ENCODE measurements at places on chromosomes 13 and 19.

- DNase-seq: no peak
Observed at GRCh38 chr19:49920624-49921363, 8.2 kb upstream of the ATF5 start.

DNA sequence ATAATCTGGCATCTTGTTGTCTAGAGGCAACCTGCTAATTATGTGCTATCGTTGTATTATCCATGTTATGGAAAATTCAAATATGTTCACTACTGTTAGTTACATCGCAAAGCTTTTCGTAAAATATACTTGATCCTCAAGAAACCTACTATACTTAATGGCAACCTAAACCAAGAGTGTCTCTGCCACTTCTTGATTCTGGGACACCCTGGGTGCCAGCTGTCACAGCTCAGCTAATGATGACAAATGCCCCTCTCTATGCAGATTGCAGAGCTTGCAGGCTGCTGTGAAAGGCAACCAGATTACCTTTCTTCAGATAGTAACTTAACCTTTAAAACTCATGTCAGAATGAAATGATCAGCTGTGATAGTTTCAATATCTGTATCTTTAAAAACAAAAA is 8.9 kb upstream of the MAB21L1 start:
- DNase-seq: no peak

DNA sequence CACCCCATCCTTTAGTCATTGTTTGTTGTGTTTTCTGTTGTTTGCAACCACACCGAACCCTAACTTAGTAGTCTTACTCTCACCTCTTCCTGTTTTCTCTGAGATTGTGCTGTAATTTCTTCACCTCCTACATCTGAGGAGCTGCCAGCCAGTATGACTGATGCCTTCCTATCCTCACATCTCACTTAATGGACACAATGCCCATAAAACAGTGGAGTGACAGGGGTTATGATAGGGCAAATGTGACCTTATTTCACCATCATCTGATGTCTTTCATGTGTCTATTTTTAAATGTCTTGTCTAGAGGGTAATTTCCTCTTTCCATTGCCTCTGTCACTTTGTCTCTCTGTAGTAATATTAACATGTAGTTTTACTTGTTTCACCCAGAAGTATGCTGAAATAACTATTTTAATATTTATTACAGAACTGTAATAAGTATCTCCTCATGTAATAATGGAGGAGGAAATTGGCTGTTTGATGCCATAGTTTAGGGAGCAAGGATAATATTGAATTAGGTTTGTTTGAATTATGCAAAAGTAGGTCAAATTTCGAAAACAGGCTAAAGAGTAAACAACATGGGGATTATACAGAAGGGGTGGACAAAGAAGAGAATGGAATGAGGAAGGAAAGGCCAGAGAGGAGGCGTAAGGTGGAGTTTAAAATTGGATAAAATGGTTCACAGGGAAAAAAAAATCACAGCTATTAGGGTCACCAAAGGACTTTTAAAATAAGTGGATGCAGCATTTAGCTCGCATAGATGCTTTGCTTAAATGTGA is 103.5 kb upstream of the SPRY2 start:
- no peak for DNase-seq

- DNase-seq: no peak
Observed at GRCh38 chr19:24033963-24034342, 53.0 kb upstream of the ZNF254 start.

DNA sequence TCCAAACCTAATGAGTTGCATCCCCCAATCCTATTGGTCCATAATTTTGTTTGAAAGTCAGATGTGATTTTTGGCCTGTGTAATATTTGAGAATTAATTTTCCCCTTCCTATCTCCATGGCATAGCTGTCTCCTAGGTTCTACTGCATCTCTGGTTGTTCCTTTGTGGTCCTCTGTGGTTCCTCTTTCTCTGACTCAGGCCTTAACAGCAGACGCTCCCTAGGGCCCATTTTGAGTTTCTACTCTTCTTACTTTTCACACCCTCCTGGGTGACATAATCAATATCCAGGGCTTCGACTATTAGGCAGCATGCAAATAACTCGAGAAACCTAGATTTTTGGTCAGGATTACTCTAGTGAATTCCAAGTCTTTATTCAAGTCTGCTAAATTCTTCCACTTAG is 160.7 kb downstream of the RFC3 start:
- no peak for DNase-seq

- no peak for DNase-seq
Observed at GRCh38 chr19:13024951-13025697, 29.8 kb downstream of the NFIX start.

GRCh38 chr19:4911314-4911713 is 2.0 kb downstream of the UHRF1 start:
- DNase-seq: no peak

DNA sequence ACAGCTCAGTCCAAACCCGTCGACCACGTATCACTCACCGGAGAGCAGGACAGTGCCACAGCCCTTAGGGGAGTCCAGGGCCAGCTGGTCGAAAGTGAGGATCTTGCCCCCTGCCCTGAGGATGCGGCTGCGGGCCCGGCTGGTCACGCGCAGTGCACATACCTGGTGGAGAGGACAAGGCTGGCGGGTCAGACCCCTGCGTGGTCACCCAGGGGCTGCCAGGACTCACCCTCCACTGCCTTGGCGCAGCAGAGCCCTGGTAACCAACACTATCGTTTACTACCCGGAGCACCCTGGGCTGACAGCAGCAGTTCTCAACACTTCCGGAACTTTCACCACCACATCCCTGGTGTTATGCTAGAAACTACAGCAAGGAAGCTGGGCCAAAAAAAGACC is 1.2 kb upstream of the FAM83E start:
- DNase-seq: no peak

DNA sequence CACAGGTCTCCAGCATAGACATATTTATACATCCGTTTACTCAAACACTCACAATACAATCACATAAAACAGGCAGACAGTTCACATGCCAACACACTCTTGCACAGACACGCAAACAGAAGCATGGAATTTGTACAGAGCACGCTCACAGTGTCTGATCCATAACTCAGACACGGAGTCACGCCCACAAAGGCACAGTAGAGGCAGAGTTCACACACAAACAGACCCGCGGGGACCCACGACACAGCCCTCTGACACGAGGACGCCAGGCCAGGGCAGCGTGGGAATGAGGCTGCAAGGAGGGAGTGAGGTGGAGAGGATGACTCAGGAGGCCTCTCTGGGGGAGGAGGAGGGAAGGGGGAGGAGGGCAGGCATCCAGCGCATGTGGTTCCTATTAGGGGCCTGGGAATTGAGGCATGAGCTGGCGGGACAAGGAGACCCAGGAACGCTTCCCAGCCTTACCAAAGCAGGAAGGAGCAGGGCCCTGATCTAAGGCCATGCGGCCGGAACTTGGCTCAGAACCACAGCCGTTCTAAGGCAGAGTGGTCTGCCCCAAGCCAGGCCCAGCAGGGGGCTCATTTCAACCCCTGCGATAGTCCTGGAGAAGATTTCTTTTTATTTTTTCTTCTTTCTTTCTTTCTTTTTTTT is 9.1 kb upstream of the OLFM2 start:
- no peak for DNase-seq

GRCh38 chr19:47302249-47302648 is 7.4 kb upstream of the C5AR1 start:
- no peak for DNase-seq

DNA sequence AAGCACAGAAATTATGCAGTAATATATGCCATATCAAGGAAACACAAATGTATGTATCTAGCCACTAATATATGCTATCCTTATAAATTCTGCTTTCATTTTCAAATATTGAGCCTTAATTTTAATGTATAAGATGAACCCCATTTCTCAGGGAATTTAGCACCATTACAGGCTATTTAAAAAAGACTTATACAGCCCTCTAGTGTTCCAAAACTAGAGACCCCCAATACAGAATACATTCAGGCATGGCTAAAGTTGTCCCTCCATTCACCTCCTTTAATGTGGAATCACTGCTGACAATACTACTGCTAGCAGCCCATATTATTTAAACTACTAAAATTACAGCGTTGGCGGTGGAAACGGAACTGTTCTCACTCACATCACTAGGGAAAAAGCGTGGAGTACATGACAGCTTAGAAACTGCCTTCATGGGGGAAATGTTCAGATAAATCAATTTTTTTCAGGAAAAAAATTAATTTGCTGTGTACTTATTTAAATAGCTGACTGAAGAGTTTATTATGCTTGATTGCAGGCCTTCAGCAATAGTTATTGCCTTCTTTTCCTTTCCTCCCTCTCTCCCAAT is 541.0 kb downstream of the PCDH9 start:
- no peak for DNase-seq

GRCh38 chr19:32318884-32319520 is 26.4 kb upstream of the ZNF507 start:
- DNase-seq: no peak

DNA sequence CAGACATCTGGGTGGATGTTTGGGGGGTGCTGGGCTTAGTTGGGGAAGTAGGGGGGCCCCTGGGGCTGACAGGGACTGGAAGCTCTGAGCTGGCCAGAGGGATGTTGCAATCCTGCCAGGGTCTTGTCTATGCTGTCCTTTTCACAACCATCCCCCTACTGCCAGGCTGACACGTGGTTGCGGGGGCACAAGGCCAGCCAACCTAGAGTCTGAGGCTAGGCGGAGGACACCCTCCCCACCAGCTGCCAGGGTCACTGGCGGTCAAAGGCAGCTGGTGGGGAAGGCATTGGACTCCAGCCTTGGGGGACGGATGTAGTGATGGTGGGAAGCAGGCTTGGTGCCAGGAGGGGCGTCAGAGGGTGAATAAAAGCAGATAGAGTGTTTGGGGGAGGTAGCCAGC is 1.6 kb upstream of the APOC1 start:
- DNase-seq: no peak

DNA sequence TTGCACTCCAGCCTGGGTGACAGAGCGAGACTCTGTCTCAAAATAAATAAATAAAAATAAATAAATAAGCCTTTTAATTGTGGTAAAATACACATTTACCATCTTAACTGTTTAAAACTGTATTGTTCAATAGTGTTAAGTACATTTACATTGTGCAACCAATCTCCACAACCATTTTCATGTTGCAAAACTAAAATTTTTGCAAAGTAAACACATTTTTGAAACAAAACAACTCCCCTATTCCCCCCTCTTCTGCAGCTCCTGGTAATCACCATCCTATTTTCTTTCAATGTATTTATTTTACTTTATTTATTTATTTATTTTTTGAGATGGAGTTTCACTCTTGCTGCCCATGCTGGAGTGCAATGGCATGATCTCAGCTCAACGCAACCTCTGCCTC is 5.8 kb upstream of the B9D2 start:
- no peak for DNase-seq

DNA sequence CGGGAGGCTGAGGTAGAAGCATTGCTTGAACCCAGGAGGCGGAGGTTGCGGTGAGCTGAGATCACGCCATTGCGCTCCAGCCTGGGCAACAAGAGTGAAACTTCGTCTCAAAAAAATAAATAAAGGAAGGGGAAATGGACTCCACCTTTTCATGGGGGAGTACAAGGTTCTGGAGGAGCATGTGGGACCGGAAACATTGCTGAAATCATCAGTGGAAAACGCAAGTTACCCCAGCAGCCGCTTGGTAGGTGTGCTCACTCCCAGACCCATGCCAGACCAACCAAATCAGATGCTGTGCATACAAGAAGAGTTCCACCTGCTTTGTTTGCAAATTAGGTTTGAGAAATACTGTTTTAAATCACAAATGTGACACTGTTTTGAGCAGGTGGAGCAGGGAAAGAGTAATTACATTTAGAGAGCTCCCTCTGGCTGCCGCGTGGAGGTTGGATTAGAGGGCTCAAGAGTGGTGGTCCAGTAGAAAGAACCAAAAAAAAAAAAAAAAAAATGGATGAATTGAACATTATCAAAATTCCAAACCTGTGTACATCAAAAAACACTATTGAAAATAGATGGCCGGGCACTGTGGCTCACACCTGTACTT is 4.9 kb downstream of the ERICH4 start:
- no peak for DNase-seq

- DNase-seq: no peak
Observed at GRCh38 chr13:43422116-43422515, 364.7 kb downstream of the ENOX1 start.

- no peak for DNase-seq
Observed at GRCh38 chr13:29502391-29503008, 93.0 kb downstream of the SLC7A1 start.

DNA sequence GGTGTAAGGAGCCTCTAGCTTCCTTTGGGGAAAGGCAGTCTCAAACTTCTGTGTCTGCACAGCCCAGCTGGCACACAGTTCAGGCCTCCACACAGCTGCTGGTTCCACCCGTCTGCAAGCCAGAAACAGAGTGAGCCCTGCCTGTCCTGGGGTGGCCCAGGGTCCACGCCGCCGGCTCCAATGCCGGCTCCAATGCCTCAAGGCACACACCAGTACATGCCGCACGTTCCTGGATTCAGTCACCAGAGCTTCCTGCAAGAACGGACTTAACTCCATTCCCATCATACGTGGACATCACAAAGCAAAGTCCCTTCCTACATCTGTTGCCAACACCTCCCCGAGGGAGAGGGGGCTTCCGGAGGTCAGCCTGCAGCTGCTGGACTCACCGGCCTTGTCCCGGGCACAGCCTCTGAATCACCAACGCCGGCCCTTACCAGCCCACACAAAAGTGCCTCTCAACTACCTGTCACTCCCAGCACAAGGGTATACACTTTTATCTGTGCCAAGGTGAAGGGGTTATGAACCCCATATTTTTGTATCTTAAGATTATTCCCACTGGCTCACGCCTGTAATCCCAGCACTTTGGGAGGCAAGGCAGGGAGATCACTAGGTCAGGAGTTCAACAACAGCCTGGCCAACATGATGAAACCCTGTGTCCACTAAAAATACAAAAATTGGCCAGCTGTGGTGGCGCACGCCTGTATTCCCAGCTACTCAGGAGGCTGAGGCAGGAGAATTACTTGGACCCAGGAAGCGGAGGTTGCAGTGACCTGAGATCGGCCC is 8.5 kb downstream of the SH3GL1 start:
- DNase-seq: no peak

DNA sequence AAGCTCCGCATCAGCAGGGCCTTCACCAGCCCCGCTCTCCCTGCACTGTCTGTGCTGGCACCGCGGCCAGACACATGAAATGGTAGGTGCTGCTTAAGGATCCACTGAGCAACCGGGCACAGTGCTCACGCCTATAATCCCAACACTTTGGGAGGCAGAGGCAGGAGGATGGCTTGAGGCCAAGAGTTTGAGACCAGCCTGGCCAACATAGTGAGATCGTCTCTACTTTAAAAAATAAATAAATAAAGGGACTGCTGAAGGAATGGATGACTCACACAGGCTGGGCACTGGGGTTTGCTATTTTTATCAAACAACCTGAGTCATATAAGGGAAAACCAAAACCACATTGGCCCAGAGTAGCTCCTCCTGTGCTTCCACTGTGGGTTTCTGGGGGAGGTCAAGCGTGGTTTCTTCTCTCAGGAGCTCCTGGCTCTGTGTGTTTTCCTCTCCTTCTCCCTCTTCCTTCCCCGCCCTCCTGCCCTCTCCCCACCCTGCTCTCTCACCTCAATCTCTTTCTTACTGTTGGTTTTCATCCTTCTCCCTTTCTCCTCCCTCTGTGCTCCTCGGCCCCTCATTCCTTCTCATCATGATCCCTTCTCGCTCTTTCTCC is 21.3 kb downstream of the VRK3 start:
- no peak for DNase-seq

DNA sequence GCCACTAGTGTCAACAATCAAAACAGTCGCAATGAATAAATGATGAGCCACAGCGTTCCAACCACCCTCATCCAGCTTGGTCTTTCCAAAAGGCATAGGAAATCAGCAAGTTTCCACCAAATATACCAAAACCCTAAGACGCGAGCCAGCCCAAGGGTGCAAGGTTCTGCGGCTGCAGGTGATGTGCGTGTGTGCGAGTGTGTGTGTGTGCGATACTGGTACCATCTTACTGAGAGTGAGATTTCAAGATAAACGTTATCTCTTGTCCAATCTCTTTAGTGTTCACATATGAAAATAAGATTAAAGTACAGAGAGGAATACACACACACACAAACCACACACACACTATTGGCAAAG is 895 bp upstream of the TRPC4 start:
- no peak for DNase-seq

Data from stimulated activated CD8-positive, alpha-beta memory T cell treated with anti-CD3 and anti-CD28 coated beads, Interleukin-7, amount 100 ng/mL, for 1 hour (primary cell).